ENCODE measurements at places on chromosomes 4 and X. TPM values are rescaled to one million over a fixed set of nuclear protein-coding genes. Genes with fewer than 3 reads are reported as not detected.

The TCEAL9 gene
- total RNA-seq: 7.5 TPM

The SPANXD gene
- total RNA-seq: not detected

DNA sequence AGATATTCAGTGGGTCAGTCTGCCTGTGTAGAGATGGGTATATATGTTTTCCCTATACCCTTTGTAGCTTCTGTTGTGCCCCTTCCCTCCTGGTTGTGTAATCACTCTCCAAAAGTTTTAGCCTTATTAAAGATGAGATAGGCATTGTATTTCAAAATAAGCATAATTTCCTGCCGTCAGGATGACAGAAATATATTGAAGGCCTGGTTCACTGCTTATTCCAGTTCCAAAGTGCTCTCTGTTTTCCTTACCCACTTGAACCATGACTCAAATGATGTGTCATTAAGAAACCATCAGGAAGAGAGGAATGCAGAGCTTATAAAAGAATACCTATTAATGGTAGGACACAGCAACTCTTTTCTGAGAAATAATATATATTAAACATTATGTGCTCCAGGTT lies 178.5 kb downstream of the GABRB1 start:
- H3K27me3 ChIP-seq: peaks cover under 1% of the 10 kb centered on the region
- H3K36me3 ChIP-seq: no peaks in the 10 kb centered on the region
- no peak overlapping the region for H3K27ac ChIP-seq
- H3K4me1 ChIP-seq: no peaks in the 10 kb centered on the region
- no peak for DNase-seq
- no peak overlapping the region for H3K4me3 ChIP-seq

DNA sequence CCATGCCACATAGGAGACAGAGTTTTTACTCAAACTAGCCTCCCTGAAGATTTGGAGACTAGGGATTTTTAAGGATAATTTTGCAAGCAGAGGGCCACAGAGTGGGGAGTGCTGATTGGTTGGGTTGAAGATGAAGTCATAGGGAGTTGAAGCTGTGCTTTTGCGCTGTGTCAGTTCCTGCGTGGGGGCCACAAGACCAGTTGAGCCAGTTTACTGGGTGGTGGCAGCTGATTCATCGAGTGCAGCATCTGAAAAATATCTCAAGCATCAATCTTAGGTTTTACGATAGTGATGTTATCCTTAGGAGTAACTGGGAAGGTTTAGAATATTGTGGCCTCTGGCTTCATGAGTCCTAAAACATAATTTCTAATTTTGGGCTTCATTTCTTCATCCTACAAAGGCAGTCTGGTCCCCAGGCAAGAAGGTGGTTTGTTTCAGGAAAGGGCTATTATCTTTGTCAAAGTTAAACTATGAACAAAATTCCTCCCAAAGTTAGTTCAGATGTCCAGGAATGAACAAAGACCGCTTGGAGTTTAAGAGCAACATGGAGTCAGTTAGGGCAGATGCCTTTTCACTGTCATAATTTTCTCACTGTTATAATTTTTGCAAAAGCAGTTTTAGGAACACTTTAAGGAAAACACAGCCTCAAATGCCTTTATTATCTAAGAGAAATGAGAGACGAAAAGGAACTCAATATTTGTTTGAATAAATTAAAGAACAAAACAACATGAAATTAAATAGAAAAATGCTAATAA lies 960.8 kb upstream of the PRKX start:
- H3K27ac ChIP-seq: no peak overlapping the region
- H3K27me3 ChIP-seq: no peaks in the 10 kb centered on the region
- no peak overlapping the region for H3K4me3 ChIP-seq
- H3K4me1 ChIP-seq: no peaks in the 10 kb centered on the region
- DNase-seq: no peak

Data from activated CD8-positive, alpha-beta T cell treated with anti-CD3 and anti-CD28 coated beads for 36 hours (primary cell).